Fibroblast of skin of left biceps (primary cell): ENCODE measurements at places on chromosomes 4 and X.
A peak's percentile ranks its signal among the peaks of the same experiment; 100 is the strongest.

GRCh38 chrX:115900425-115900824 lies 270.1 kb upstream of the AGTR2 start:
- no peak for DNase-seq

DNA sequence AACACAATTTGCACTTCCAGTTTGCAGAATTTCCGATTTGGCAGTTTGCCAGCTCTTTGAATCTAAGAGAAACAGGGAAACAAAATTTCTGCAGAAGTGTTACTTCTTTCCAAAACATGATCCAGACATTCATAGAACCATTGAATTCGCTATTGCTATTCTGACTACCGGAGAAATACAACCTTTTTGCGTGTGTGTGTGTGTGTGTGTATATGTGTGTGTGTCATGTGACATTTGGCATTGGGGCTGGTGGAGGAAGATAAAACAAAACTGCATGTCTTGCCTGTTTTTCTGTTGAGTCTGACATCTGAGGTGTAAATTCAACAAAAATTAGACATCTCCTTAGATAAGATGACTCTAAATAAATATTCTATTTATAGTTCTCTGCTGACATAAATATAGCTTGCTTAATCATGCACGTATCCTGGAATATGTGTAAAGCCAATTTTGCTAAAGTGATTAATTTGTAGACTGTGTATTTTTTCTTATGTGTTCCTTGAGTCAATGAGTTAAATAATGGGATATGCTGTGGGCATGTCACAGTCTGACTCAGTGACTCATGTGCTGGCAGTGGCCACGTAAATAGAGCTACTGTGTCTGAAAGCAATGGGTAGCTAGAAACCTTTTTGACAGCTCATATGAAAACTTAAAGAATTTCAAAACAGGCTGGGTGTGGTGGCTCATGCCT lies 98.9 kb downstream of the HPGD start:
- no peak for DNase-seq

GRCh38 chrX:48468247-48468671 lies 1.8 kb downstream of the SLC38A5 start:
- DNase-seq: no peak

DNA sequence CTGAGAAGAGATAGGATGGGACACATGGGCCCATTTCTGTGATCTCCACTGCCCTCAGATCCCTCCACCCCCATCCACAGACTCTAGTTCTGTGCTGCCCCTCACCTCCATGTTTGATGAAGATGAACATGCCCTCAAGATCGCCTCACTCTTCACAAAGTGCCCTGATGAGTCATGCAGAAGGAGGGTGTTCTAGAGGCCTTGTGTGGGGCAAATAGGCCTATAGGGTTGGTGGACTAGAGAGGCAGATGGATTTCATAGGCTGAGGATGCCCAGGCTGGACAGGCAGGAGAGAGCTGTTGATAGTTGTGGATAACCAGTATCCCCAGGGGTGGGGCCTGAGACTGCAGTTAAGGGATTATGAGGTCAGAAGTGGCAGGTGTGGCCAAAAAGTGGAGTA lies at the start of gene CXorf65:
Gene CXorf65, minus strand, starts transcription at position 314 of the 400 bp plus-strand sequence. Its CDS starts 184 bp downstream, at position 130.
- no peak for DNase-seq

DNA sequence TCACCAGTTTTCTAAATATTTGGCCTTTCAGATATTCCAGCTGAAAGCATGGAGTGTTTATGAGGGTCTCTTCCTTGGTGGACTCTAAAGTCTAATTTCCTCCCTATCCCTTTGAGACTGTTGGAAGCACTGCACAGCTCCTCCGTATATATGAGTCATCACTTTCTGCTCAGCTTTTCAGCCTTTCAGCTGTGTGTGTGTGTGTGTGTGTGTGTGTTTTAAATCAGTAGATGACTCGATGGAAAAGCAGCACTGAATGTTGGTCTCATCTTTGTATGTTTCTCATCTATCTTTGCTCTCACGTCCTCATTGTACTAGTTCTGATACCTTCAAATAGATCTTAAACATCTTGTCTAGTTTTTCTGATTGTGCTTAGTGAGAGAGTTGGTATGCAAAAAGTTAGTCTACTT lies 81.6 kb downstream of the ZFX start:
- DNase-seq: peak; percentile 72

- no peak for DNase-seq
Measured at GRCh38 chr4:7194251-7195140, 2.2 kb downstream of the SORCS2 start.

- DNase-seq: no peak
Measured at GRCh38 chr4:3471098-3471760, 8.1 kb downstream of the DOK7 start.

GRCh38 chr4:23932901-23933308 lies 43.1 kb upstream of the PPARGC1A start:
- no peak for DNase-seq

GRCh38 chr4:78710536-78710935 lies 65.6 kb upstream of the BMP2K start:
- DNase-seq: no peak
